NCI-H1105 (cell line): ENCODE measurements at places on chromosomes 7 and 10.

DNA sequence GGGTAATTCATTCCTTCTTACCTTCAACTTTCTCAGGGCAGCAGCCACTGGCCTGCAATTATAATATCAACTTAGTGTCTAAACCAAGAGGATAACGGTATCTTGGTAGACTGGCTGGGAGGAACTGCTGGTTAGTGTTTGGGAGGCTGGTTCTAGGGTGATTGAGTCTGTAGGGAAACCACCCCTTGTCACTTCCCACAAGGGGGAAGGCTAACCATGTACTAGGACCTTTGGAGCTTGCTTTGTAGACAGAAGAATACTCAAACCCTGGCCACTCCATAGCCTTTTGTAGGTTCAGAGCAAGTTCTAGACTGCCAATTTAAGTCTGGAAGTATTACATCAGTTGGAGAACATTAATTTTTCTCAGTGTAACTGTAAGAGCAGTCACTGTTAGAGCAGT, 51.3 kb downstream of the NHLRC2 start:
- DNase-seq: no peak

GRCh38 chr7:134153493-134154136, 26.5 kb downstream of the LRGUK start:
- DNase-seq: no peak

GRCh38 chr7:2104107-2104710, 128.5 kb downstream of the MAD1L1 start:
- no peak for DNase-seq

DNA sequence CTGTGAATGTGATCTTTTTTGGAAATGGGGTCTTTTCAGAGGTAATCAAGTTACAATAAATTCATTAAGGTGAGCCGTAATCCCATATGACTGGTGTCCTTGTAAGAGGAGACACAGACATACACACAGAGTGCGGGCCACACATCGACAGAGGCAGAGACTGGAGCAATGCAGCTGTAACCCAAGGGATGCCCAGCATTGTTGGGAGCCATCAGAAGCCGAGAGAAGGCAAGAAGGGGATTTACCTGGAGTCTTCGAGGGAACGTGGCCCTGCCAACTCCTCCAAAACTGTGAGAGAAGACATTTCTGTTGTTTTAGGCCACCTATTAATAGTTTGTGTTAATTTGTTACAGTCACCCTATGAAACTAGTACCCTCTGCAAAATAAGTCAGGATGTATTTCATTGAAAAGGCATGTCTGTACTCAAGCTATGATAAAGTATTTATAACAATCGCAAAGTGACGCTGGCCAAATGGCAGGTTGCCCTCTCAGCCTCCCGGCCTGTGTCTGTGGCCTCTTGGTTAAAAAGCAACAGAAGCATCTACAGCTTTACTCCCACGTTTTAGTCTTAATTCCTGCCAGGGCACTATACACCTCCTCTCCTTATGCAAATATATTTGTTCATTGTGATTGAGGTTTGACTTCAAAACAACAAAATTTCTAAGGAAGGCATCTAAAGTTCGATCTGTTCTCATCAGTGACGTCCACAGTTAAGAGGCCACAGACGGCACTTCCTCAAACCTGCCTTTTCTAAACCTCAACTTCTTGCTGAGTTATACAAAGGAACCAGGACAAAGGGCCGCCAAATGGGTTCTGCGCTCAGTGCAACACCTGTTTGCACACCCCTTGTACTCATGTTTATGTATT, 46.8 kb downstream of the HIPK2 start:
- no peak for DNase-seq

DNA sequence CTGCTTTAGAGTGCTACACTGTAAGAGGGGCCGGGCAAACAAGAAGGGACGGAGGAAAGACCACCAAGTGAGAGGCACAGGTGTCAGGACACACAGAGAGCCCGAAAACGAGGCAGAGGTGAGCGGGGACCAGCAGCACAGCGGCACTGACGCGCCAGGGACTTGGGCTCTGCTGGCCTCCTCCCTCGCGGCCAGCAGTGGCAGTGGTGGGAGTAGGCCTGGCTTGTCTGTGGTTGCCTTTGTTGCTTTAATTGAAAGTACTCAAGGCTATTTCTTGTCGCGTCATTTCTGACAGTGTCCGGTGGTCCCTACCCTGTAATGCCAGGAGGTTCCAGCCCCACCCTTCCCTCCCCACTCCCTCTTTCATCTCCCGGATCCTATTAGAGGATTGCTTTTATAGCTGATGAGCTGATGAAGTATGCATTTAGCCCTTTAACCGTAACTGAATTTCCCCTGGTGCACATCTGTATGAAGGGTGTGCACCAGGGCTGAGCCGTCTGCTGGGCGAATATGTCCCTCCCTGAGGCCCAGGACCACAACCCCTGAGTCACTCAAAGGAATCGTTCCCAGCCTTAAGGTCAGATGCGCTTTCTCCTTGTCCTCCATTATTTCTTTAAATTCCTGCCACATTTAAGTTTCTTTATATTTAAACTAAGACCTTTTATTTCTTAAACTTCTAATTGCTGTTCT, 39.5 kb upstream of the FAM20C start:
- DNase-seq: no peak

DNA sequence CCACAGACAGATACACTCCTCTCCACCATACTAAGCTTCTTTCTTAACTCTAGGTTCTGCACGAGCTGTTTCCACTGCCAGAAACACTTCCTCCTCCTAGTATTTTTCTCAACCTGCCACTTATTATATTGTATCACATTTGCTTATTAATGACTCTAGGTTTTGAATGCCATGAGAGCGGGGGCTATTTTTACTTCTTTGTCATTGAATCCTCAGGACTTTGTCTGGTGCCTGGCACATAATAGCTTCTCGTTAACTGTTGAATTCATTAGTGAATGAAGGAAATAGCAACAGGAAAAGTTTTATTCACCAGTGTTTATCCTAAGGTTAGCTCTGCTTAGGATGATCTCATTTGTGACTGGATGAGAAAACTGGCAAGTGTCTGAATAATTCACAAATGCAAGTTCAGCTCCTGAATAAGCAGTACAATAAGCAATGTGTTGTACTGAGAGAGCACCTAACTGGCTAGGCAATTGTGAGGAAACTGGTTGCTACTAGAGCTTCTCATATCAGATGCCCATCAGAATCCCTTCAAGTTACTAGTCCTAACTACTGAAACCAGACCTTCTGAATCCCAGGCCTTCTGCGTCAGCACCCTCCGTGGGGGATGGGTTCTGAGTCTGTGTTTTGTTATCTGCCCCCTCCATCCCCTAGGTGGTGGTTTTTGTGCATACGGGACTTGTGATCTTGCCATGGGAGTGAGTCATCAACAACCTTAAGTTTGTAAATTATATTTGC, 92.7 kb downstream of the LSMEM1 start:
- DNase-seq: no peak

- DNase-seq: no peak
Observed at GRCh38 chr7:99409806-99410205, 1.0 kb downstream of the BUD31 start.

- no peak for DNase-seq
Observed at GRCh38 chr10:24721229-24722106, 2.2 kb downstream of the ARHGAP21 start.

- no peak for DNase-seq
Observed at GRCh38 chr10:124229989-124230634, 136.7 kb upstream of the CHST15 start.

GRCh38 chr7:15688279-15688626, 1.8 kb upstream of the MEOX2 start:
- no peak for DNase-seq

DNA sequence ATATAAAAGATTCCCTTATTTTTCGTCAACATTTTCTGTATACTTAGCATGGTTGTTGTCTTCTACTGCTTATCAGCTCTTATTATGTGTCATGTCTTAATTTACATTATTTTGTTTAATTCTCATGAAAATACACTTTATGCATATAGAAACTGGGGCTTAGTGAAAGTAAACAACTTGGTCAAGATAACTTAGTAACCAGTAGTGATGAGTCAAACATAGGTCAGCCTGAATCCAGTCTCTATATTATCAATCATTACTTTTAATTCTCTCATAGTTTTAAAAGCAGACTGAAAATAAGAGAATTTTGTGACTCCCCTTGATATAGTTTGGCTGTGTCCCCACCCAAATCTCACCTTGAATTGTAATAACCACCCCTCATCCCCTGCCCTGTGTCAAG, 119.6 kb upstream of the TPK1 start:
- DNase-seq: no peak

- DNase-seq: no peak
Observed at GRCh38 chr7:17063045-17063383, 181.2 kb upstream of the AGR3 start.

GRCh38 chr7:144074374-144074773, 4.8 kb downstream of the OR2A25 start:
- DNase-seq: no peak

- no peak for DNase-seq
Observed at GRCh38 chr7:97149843-97150242, 32.3 kb downstream of the SDHAF3 start.

DNA sequence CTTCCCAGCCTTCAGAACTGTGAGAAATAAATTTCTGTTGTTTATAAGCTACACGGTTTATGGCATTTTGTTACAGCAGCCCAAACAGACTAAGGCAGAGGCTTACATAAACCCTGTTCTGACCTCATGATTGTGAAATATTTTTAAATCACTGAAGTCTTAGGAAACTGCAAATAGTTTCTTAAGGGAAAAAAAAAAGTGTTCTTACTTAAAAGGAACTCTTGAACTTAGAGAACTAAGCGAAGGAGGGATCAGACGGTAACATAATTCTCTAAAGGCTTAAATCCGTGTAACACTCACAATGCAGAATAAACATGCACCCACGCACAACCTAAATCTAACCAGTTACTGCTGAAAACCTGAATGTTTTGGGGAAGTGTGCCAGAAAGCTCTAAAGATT, 749.1 kb upstream of the LRRTM3 start:
- DNase-seq: no peak

DNA sequence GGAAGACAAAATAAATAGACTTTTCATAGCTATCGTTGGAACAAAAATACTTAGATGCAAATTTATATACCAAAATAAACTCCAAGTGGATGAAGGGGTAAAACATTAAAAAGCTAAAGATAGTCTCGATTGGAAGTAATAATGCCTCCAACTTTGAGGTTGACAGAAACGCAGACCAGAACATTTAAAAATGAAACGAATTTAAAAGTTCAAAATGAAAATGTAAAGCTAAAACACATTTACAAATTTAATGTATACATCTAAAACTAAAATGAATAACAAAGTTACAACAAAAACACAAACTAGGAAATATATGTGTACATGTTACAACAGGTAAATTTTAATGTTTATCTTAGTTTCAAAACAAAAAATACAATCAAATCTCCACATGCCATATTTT, 107.5 kb upstream of the AKR1E2 start:
- DNase-seq: no peak

DNA sequence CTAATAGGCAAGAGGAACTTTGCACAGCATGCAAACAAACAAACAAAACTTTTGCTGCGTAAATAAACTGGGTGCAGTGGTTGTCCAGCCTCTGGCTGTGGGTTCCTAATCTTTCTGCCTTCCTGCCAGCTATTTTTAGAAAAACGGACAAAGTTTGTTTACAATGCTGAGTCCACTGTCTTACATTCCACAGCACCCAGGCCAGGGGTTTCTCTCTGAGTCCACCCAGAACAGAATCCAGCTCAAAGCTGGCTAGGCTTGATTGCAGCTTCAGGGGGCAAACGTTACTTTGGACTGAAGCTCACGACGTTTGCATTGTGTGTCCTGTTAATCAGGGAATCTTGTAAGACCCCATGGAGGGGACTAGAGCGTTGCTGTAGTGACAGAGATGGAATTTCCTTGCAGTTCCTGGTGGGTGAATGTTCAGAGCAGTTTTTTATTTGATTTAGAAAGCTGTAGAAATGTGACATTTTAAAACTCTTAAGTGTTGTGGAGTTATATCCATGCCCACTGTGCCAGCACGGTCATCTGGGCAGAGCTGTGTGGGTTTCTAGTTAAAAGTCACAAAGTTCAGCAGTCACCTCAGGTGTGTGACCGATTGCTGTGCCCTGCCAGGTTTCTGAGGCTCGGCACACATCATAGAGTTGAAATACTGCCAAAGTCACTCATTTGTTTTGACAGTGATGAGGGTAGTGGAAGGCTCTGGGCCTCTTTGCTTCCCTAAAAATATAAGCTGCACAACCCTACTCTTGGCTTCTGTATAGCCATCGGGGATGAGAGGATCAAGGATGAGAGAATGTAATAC, 247.0 kb downstream of the STK31 start:
- no peak for DNase-seq

DNA sequence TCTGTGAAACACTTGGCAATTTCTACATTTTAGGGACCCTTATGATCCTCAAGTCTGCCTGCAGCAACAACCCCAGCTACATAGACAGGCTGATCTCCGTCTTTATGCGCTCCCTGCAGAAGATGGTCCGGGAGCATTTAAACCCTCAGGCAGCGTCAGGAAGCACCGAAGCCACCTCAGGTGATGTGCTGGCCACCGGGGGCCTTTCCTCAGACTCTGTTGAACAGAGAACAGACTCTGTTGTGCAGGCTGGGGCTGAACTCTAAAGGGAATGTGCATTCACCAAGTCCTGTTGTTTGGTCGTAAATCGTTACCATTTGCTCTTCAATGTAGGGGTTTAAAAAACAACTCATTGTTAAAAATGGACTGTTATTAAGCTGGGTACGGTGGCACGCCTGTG, 86.3 kb downstream of the TRRAP start:
- DNase-seq: no peak

- no peak for DNase-seq
Observed at GRCh38 chr7:157855452-157856213, 518.8 kb downstream of the DNAJB6 start.

DNA sequence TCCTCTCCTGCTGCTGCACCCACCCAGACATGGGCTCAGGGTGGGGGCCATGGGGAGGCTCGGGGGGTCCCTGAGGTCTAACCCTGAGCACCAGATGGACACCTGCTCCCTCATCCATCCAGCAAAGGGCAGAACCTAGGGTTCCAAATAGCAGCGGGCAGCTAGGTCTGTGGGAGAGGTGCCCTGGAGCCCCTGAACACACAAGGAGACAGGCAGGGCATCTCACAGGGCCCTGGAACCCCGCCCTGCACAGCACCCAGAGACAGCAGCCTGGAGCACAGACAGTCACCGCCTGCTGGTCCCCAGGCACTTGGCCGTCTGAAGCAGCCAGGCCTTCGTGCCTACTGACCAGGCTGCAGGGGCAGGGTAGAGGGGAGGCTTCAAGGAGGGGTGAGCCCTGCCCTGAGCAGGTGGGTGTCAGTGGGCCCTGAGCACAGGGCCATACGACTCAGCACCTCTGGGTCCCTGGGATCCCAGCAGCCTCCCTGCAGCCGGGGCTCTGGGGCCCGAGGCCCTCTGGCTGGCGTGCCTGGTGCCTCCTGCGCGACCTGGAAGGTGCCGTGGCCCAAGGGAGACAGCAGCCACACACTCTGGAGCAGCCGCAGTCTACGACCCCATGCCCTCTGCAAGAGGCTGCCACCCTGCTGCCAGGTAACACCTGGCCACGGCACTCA, 38.3 kb downstream of the GET4 start:
- no peak for DNase-seq

DNA sequence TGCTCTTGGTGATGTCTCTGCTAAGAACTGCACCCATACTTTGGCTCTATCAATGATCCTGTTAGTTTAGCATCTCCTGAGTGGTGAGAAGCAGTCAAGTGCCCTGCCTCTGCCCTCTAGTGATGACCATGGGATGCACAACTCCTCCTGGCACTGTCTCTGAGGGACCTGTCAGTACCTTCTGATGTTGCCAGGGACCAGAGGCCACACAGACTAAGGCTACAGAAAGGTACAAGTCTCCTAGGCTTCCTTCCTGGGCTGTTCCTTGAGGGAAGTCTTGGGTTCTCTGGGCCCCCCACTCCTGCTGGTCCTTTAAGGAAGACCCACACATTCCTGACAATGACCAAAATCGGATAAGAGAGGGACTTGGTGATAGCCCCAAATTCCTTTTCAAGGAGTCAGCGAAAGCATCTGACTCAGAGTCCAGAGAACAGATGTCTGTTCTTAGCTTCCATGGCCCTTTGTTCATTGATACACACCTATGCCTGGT, 15.3 kb downstream of the NKX2-3 start:
- DNase-seq: no peak
